ENCODE measurements at places on chromosomes 7 and 10.

- DNase-seq: no peak
These were observed 21.6 kb upstream of the GIMAP8 start for GRCh38 chr7:150428671-150429451.

GRCh38 chr10:94205396-94205831 lies 157.3 kb downstream of the NOC3L start:
- DNase-seq: no peak

- DNase-seq: no peak
These were observed 295.9 kb upstream of the ZNF32 start for GRCh38 chr10:43944381-43945093.

DNA sequence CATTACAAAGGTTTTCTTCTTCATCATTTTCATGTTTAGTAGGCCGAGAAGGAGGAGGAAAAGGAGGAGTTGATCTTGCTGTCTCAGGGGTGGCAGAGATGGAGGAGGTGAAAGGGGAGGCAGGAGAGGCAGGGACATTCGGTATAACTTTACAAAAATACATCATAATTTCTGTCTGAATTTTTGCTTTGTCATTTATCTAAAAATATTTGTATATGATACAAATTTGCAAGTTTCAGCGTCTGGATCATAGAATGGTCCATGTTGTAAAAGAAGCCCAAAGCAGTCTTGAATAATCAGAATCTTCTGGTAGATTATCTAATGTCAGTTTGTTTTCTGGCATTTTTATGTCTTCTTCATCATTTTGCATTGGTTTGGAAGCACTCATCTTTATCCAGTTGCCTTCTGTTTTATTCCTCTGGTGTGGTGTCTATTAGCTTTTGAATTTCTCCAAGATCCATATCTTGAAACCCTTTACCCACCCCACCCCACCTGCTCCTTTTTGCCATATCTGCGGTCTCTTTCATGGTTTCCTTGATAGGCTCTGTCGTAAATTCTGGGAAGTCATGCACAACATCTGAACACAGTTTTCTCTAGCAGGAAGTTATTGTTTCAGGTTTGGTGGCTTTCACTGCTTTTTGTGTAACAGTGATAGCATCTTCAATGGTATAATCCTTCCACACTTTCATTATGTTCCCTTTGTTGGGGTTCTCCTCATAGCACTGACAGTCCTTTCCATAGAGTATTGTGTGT lies 95.0 kb downstream of the ST7 start:
- DNase-seq: no peak

GRCh38 chr10:43591303-43591904 lies 14.8 kb upstream of the ZNF485 start:
- no peak for DNase-seq

DNA sequence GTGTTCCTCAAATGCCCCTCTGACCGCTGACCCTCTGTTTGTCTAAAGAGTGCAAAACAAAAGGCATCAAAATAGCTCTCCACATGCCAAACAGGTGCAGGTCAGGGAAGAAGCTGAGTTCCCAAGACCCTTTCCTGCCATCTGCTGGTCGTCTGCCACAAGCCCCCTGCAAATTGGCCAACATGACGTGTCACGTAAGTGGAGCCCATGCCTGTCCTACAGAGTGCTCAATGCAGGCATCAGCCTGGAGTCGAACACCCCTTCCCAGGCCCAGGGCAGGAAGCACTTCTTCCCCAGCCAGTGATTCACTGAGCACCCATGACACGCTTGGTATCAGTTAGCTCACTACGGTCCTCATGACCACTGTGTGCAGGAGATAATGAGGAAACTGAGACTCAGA lies 14.1 kb downstream of the TMEM72 start:
- no peak for DNase-seq

DNA sequence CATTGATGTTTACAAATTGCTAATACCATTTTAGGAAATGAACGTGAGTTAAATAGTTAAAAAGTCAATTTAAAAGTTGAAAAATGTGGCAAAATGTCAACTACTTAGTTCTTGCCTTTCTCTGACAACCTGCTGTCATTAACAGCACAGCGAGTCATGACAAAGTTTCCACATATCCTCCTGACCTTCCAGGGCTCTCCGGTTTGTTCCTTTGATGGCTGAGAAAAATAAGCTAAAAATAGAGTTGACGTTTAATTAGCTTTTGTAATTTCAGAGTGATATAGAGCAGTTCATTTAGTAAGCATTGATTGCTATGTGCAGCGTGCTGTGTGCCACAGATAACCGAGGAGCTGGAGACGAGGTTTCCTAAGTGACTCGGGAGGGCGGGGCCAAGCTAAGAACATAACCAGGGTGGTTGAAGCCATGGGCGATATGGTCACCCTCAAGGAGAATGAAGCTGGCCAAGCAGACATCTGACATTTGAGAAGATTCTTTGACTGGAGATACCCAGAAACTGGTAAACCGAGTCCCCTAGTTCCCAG lies 47.9 kb downstream of the OGDH start:
- DNase-seq: no peak

DNA sequence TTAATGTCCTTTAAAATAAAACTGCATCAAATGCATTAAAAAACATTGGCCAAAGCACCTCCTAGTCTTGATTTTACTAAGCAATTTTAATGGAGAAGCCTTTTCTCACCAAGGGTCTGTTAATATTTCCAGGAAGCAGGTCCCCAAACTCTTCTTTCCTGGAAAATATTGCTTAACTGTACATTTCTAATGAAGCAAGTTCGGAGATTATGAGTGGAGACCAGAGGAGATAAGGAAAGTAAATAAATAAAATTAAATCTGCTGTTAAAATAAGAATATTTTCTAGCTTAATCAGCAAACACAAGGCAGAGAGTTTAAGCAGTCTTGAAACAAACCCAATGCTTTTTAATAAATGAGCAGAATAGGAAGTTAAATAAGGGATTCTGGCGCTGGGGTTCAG lies 322.4 kb downstream of the PTEN start:
- no peak for DNase-seq

- no peak for DNase-seq
These were observed 13.2 kb downstream of the OSBPL3 start for GRCh38 chr7:24966802-24967201.

GRCh38 chr7:142036384-142036783 lies 40.7 kb downstream of the MGAM start:
- no peak for DNase-seq

- DNase-seq: no peak
These were observed 11.6 kb upstream of the CYTH3 start for GRCh38 chr7:6284055-6284400.

DNA sequence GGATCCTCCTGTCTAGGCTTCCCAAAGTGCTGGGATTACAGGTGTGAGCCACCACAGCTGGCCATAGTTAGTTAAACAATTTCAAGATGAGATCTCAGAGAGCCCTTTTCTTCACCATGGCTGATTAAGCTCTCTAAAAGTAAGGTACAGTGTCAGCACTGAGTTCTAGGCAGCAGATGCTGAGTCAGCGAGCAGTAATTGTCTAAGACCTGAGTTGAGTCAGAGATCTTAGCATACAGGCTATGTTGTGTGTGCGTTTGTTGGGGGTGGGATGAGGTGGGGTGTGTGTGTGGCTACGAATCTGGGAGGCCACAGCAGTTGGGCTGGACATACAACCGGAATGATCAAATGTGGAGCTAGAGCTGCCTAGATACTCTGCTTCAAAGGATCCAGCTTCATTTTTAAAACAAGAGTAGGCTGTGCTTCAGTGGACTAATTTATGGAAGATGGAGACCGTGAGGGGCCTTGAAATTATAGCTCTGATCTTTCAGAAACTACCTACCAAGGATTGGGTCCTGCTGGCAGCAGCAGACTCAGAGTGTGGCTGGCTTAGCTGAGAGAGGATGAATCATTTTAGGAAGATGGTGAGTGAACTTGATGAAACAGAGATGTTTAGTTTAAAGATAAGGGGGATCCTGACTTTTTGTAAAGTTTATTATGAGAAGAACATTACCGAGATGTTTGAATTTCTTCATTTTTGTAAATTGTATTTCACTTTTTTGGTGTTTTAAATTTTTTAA lies 17.5 kb upstream of the MTPN start:
- no peak for DNase-seq

DNA sequence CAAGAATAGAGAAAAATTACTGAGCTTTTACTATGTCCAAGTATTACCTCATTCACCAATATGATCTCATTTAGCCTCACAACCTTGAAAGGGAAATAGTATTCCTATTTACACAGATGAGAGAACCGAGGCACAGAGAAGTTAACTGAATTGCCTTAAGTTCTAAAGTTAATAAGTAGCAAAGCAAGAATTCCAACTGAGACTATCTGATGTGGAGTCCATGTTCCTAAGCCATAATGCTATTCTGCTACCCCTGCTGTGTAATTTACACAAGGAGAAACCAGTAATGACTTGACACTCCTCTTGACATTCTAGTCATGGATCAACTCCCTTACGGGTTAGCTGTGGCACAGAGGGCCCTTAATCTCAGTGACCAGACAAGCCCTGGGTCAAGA lies 60.7 kb downstream of the ABCB4 start:
- no peak for DNase-seq

- DNase-seq: no peak
These were observed 41.5 kb downstream of the PYROXD2 start for GRCh38 chr10:98373260-98374040.

GRCh38 chr7:73418113-73418703 lies 15.4 kb upstream of the FZD9 start:
- DNase-seq: no peak

GRCh38 chr10:89346405-89347254 lies 18.8 kb downstream of the IFIT3 start:
- DNase-seq: no peak

GRCh38 chr10:84704101-84704500 lies 375.7 kb downstream of the CCSER2 start:
- no peak for DNase-seq

GRCh38 chr7:128710481-128710880 lies 28.7 kb upstream of the CALU start:
- no peak for DNase-seq

DNA sequence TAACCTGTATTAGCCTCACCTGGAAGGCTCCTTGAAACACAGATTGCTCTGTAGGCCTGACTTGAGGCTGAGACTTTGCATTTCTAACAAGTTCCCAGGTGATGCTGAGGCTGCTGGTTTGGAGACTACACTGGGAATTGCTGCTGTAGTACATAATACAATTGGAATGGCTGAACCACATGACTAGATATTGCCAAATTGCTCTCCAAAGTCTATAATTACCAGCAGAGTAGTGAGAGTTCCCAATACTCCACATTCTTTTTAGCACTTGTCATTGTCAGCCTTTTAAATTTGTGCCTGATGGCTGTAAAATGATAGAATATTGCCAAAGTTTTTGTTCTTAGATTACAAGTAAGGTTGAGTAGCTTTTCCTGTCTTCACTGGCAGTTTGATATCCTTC lies 39.9 kb downstream of the PLEKHA8 start:
- DNase-seq: no peak

- no peak for DNase-seq
These were observed 30.2 kb upstream of the AQP1 start for GRCh38 chr7:30881448-30881847.

- DNase-seq: no peak
These were observed 10.7 kb upstream of the AKR1B1 start for GRCh38 chr7:134469622-134470021.

DNA sequence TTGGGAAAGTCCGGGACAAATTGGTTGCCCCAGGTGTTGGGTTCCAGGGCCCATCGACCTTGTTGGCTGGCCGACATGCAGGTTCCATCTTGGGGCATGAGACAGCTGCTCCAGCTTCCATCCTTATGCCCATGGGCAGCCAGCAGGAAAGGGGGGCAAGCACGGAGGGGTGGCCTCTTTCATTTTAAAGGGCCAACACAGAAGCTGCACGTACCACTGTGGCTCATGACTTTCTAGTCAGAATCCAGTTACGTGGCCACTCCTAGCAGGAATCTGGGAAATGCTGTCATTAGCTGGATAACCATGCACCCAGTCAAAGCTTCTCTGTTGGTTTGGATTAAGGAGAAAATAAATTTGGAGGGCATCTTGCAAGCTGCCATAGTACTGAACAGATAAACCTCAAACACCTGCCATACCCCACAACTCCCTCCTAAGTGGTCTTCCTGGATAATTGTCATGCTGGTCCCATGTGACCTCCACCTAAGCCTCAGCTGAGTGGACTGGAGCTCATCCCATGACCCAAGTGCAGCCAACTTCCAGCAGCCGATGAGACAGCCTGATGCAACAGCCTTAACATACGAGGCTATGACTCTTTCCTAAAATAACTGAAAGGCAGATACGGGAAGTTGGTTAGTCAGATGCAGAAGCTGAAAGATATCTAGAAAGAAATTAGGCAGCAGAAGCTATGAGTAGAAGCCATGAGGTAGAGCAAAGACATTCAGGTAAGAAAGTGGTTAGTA lies 21.4 kb upstream of the GSDME start:
- no peak for DNase-seq

DNA sequence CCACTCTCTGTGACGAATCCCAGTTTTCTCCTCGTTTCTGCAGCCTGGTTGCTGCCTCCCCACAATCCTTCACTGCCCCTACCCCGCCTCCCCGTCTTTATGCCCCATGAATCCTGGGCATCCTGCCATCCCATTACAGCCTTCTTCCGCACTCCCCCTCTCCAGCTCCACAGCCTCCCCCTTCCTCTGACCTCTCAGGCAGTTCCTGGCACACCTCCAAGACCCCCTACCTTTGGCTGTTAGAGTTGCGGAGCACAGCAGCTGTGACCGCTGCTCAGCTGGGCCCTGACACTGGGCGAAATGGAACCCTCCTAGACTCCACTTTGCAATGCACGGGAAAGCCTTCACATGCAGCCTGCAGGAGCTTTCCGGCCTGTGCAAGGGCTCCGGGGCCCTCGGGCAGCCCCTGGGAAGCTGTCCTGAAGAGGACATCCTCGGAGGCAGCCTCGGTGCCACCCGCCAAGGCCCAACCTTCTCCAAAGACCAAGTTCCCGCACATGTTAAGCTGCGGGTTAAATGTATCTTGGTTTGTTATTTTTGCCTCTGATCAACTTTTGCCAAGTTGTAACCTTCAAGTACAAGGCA lies 400.7 kb upstream of the MKI67 start:
- DNase-seq: no peak

DNA sequence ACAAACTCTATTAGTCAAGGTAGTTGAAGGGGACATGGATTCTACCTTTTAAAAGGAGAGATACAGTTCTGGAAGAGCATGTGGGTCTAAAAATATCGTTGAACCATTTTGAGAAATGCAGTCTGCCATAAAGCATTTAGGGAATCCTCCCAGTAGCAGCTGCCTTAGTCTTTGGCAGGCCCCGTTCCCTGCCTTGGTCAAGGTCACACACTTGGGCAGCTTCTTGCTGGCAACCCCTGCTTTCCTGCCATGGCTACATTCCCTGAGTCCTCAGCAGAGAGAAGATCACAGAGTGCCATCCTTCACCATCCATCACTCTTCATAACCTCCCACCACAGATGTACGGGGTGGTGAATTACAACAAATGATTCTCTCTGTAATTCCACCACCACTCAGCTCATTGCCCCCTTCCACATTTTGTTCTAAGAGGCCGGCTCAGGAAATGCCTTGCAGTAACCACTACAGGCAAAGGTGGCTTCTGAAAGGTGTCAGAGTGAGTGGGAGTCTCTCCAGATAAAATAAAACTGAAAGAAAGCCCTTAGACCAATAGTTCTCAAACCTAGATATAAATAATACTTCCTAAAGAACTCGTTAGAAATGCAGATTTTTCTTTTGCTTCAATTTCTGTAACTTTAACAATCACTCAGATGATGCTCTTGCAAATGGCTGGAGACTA lies 121.4 kb upstream of the STK17A start:
- DNase-seq: no peak

All from cerebellar nuclear complex (tissue), 1 donor.